ENCODE measurements at places on chromosomes 12 and 14.

- DNase-seq = no peak
Measured at GRCh38 chr14:70193396-70193795, 4.6 kb upstream of the SLC8A3 start.

DNA sequence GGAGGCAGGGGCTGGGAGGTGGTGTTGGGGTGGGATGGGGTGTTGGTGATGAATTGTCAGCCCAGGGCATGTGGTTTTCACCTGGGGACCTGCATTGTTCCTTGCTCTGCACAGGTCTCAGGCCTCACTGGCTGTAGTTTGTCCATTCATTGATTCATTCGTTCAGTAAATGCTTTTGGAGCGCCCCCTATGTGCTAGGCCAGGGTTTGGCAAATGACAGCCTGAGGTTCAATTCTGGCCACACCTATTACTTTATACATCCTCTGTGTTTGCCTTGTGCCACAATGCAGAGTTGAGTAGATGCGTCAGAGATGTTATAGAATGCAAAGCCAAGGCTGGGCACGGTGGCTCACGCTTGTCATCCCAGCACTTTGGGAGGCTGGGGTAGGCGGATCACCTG, 4.7 kb downstream of the ADCK1 start:
- DNase-seq = peak; percentile 22

DNA sequence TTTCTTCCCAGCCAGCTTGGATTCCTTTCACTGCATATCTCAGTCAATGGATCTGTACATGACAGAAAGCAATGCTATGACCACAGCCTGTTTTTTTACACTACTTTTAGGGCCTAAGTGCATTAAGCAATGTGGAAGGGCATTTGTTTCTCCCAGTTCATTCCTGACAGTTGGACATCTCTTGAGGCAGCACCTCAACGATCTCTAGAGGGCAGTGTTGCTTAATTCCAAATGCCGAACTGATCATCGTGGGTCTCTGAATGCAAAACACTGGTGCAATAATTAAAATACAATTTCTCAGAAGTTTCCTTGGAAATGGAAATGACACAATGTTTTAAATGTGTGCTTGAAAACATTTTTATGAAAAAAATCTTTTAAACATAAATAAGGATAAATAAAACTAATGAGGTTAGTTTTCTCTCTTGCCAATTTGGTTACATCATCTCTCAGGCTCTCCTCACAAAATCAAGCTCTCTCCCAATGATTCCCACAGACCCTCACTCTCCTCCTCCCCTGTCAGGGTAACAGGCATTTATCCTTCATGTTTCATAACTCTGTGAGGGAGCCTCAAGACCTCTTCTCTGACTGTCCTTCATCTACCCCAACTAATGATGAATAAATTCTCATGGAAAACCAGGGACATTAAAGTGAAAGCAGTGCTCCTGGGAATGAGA, 192.4 kb upstream of the SLC16A7 start:
- DNase-seq = peak; percentile 75

DNA sequence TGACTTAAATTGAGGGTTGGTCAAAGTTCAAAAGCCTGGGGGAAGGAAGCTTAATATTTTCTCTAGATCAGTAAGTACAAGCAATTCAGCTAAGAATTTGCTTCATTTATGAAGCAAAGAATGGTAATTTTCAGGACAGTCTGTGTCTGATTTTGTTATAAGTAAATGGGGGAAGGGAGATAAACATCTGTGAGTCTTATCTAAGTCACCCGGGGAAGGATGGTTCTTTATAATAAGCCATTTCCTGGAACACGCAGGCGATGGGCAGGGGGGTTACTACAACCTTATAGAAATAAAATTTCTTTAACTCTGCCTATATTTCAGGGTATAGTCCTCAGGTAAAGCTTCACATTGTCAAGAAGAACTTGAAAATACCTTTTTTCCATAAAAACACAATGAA, 42.9 kb downstream of the HELB start:
- no peak for DNase-seq
